Stimulated activated CD8-positive, alpha-beta memory T cell treated with anti-CD3 and anti-CD28 coated beads, Interleukin-15, amount 100 ng/mL, for 24 hours (primary cell): ENCODE measurements at places on chromosomes 4 and X.

DNA sequence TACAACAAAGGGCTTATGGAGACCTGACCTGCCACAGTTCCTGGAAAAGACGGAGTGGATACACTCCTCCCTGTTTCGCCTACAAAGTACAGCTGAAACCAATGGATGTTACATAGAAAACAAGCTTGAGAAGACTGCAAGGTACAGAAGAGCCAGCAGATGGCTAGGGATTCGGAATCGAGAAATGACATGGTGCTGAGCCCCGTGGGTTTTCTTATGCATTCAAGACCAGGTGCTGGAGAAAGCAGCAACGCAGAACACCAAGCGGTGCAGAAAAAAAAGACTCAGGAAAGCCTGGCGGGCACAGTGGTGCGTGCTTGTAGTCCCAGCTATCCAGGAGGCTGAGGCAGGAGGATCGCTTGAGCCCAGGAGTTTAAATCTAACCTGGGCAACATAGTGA is 13.8 kb downstream of the TIMM17B start:
- no peak for DNase-seq

DNA sequence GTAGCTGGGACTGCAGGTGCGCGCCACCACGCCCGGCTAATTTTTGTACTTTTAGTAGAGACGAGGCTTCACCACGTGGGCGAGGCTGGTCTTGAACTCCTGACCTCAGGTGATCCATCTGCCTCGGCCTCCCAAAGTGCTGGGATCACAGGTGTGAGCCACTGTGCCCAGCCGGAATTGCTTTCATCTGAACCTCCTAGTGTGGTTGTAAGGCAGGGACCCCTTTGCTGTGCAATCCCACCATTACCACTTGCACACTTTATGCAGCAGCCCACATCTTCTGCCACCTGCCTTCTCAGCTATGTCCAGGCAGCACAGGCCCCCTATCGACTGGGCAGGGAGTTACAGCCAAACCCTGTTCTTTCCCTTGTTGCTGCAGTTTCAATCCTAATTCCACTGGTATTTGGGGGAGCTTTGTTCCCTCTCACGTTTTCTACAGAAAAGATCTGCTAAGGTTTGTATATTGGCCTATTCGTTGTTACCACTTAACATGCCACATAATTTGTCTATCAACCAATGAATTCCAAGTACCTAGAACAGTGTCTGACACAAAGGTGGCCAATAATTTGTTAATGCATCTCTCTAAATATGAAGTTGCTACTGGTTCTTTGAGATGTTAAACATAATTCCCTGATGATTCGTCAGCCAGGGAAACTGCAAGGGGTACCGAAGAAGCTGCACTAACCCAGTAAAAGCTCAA is 6.5 kb downstream of the RPL39 start:
- DNase-seq: no peak

- DNase-seq: no peak
Measured at GRCh38 chr4:94253036-94253435, 45.4 kb downstream of the SMARCAD1 start.

GRCh38 chrX:22818061-22818460 is 181.7 kb upstream of the DDX53 start:
- no peak for DNase-seq

GRCh38 chr4:143207555-143207954 is 22.8 kb downstream of the USP38 start:
- no peak for DNase-seq

DNA sequence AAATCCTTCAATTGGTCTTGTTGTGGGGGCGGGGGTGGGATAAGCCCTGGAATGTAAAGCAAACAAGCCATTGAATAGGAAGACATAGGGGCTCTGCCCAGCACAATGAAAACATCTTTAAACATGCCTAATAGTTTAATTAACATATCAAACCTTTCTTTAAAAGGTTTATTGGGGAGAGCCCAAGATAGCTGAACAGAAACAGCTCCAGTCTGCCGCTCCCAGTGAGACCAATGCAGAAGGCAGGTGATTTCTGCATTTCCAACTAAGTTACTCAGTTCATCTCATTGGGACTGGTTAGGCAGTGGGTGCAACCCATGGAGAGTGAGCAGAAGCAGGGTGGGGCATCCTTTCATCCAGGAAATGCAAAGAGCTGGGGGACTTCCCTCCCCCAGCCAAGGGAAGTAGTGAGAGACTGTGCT is 327.2 kb upstream of the CNKSR2 start:
- no peak for DNase-seq

DNA sequence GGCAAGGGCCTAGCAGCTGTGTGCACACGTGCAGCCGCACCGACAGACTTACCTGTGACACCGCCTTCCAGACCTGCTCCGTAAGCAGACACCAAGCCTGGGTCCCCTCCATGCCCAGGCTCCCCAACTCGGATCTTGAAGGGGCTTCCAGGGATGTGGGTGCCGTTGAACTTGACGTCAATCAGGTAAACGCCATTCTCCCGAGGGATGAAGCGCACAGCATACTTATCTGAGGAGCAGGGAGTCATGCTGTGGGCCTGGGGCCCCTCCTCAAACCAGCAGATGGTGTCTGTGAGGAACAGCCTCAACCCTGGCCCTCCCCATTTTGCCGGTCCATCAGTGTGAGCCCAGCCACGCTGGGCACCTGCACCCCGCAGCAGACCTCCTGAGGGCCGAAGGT is 24.5 kb downstream of the FLNA start:
- DNase-seq: no peak

DNA sequence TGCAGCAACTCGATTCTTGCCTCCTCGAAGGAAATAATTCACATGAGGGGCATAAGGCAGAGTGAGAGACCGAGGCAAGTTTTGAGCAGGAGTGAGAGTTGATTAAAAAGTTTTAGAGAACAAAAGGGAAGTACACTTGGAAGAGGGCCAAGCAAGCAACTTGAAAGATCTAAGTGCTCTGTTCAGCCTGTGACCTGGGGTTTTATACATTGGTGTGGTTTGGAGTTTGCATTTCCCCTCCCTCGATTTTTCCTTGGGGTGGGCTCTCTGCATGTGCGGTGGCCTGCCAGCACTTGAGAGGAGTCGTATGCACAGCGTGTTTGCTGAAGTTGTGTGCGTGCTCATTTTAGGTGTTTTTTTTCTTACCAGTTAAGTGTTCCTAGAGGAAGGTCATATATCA is 356.4 kb downstream of the KLHL4 start:
- DNase-seq: no peak

- DNase-seq: no peak
Measured at GRCh38 chr4:114378305-114378903, 220.2 kb upstream of the UGT8 start.

GRCh38 chr4:128930051-128930450 is 120.6 kb downstream of the JADE1 start:
- no peak for DNase-seq

- DNase-seq: no peak
Measured at GRCh38 chr4:122469457-122469856, 12.9 kb upstream of the IL2 start.

GRCh38 chr4:113339430-113339813 is 290.0 kb downstream of the ANK2 start:
- DNase-seq: no peak

- DNase-seq: no peak
Measured at GRCh38 chr4:23921447-23921845, 31.6 kb upstream of the PPARGC1A start.

- DNase-seq: no peak
Measured at GRCh38 chr4:146342600-146343192, 128.4 kb downstream of the REELD1 start.

DNA sequence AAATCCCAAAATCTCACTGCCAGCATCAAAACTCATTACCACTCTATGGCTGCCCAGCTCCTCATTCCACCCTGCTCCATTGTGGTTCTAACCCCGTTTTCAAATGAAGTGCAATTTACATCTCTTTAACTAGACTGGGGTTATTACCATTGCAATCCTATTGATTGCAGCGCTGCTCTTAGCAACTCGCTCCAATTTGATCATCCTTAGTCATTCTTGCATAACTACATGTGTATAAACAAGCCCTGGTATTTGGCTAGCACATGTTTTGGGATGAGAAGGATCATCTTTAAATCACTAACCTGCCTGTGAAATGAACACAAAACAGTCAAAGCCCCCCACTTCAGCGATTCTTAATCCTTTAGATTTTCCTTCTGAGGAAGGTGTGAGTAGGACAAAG is 340.1 kb upstream of the PPARGC1A start:
- no peak for DNase-seq

DNA sequence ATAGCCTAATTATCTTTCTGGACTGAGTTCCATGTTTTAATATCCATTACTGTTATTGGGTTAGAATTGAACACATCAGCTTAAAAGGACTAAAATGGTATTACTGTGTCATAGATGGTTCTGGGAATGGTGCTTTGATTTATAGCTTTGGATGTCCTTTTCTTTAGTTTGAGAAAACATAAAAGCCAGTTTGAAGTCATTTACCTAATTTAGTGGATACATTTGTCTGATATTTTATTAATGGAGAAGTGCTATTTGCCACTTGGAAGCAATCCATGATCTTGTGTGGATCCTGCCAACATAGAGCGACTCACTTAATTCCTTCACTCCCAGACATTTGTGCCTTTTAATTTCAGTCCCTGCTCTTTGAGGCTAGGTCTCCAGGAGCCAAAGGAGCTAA is 212.4 kb upstream of the PACRGL start:
- DNase-seq: no peak

DNA sequence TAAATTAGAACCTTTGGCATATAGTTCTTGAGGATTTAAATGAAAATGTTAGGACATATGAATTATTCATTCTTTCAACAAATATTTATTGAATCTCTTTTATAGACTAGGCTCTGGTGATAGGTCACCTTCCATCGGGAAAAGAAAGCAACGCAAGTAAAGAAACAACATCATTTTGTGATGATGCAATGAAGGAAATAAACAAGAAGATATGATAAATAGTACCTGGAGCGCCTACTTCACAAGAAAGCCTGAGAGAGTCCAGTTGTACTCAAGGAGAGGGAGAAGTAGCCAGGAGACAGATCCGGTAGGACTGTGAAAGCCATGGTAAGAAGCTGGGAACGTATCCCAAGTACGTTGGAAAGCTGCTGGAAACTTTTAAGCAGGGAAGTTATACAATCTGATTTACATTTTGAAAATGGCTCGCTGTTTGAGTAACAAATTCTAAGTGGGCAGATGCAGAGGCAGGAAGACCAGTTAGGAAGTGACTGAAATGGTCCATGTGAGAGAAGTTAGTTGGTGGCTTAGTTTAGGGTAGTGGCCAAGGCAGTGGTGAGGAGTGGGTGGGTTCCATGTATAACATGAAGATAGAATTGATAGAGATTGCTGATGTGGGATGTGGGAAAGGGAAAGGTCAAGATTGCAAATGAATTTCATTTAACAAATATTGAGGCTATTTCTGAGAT is 17.7 kb upstream of the CPE start:
- DNase-seq: no peak

GRCh38 chr4:80393970-80394250 is 58.4 kb downstream of the CFAP299 start:
- no peak for DNase-seq

DNA sequence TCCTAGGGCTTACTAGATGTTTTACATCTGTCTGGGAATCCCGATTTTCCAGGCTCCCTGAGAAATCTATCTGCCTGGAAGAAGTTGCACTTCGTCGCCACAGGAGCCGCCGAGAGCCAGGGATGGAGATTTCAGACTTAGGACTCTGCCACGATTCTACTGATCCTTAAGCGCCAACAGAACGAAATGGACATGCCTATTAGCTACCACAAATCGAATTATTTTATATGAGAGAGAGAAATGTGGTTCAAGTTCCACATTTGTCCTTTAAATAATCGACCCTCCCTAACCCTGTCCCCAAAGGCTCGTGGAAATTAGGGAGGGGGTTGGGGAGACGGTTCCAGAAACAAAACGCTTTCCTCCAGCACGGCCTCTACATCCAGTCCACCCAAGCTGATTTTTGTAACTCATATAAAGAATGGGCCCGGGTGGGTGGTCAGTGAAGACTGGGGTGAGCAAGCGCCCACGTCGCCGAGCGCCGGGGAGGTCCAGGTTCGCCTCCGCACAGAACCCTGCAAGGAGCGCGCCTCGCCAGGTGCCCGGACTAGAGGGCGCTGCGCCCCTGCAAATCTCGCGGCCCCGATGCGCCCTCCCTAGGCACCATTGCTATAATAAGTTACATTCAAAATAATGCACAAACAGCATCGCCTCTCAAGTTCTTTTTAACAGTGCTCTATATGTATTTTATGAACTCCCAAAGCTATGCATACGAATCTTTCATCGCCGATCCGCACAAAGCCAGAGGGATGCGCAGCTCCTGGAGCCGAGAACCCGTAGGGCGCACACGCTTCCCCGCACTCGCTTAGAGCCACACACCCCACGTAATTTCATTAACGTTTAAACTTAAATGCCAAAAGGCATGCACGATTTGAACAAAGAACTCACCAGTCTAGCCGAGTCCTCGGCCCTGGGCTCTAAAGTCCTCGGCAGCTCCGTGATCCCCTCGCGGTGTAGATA is 2.1 kb upstream of the FAT1 start:
- DNase-seq: no peak
